HCT116 (cell line): ENCODE measurements at places on chromosomes 4 and X. TPM values are rescaled to one million over a fixed set of nuclear protein-coding genes. Genes with fewer than 3 reads are reported as not detected.

DNA sequence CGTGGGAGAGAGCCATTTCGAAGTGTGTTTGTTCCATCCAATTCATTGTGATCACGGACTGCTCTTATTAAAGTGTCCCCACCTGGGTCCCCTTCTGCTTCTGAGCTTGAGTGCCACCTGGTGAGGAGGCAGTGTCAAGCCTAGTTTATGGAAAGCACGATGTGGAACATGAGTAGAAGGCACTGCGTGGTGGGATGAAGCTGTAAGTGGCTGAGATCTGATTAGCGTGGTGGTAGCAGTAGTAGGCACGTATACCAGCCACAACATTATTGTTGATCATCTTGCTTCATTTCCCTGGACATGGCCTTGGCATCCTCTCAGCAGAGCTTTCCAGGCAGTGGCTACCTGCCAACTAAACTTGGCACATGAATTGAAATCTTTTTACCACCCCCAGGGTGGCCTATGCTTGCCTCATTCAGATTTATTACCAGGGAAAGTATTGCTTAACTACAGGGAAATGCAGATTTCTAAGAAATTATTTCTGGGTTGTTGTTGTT lies 46.4 kb downstream of the GPAT3 start:
- H3K4me1 ChIP-seq: peaks cover 5% of the 10 kb centered on the region; the same call in 1 of the 2 replicates
- H3K27ac ChIP-seq: no peak overlapping the region
- no peaks in the 10 kb centered on the region for H3K36me3 ChIP-seq
- H3K27me3 ChIP-seq: no peaks in the 10 kb centered on the region

DNA sequence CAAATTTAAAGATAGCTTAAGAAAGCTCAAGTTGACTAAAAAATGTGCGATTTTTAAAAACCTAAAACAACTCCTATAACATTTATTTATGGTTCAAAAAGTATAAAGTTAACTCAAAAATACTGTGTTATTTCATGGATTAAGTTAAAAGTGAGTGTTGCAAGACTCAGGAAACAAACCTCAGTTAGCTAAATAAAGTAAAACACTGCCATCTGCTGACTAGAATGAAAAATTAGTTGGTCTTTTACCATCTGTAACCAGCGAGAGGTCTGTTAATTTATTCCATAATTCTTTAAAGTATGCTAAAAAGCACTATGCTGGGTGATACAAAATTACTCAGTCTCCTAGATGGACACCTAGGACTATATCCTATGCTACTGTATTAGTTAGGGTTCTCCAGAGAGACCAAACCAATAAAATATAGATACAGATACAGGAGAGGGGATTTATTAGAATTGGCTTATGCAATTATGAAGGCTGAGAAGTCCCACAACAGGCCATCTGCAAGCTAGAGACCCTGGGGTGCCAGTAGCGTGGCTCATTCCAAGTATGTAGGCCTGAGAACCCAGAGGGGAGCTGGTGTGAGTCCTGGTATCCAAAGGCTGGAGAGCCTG lies 4.9 kb upstream of the WDFY3 start:
- H3K4me1 ChIP-seq: peaks cover 4% of the 10 kb centered on the region; the same call in 1 of the 2 replicates
- H3K27ac ChIP-seq: no peak overlapping the region
- H3K27me3 ChIP-seq: no peaks in the 10 kb centered on the region
- H3K36me3 ChIP-seq: no peaks in the 10 kb centered on the region
- H3K4me3 ChIP-seq: no peak overlapping the region
- DNase-seq: peak; percentile 26

- peaks cover 16% of the 10 kb centered on the region for H3K4me1 ChIP-seq
- H3K36me3 ChIP-seq: no peaks in the 10 kb centered on the region
These were observed 17.6 kb upstream of the CC2D2A start for GRCh38 chr4:15451866-15452765.

DNA sequence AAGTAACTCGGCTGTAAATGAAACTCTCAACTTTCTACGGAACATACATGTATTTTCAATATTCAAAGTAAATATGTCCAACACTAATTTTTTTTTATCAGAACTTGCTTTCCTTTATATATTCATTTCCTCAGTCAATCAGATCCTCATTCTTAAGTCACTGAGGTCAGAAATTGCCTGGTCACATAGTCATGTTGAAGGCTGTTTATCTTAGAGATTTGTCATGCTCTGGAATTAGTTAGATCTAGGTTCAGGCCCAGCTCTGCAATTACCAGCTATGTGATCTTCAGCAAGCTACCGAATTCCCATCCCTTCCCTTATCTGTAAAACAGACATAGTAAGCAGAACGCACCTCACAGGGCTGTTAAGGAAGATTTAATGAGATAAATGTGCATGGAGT lies 228.8 kb downstream of the SPCS3 start:
- no peak overlapping the region for H3K27ac ChIP-seq
- no peaks in the 10 kb centered on the region for H3K36me3 ChIP-seq
- no peaks in the 10 kb centered on the region for H3K27me3 ChIP-seq
- no peak overlapping the region for H3K4me3 ChIP-seq
- no peak for DNase-seq
- H3K4me1 ChIP-seq: no peaks in the 10 kb centered on the region

GRCh38 chr4:185535612-185536410 lies 504 bp upstream of the PDLIM3 start:
- DNase-seq: no peak
- H3K4me1 ChIP-seq: peaks cover 2% of the 10 kb centered on the region; the same call in 1 of the 2 replicates
- H3K27me3 ChIP-seq: no peaks in the 10 kb centered on the region
- peak overlapping the region; percentile 59 for H3K4me3 ChIP-seq
- no peaks in the 10 kb centered on the region for H3K36me3 ChIP-seq

- no peaks in the 10 kb centered on the region for H3K4me1 ChIP-seq
- no peak overlapping the region for H3K4me3 ChIP-seq
- H3K36me3 ChIP-seq: no peaks in the 10 kb centered on the region
- no peak overlapping the region for H3K27ac ChIP-seq
These were observed 50.8 kb downstream of the CBLL2 start for GRCh38 chrX:22323541-22323940.

GRCh38 chrX:136794080-136794479 lies 13.3 kb upstream of the ARHGEF6 start:
- H3K4me1 ChIP-seq: no peaks in the 10 kb centered on the region
- no peak overlapping the region for H3K27ac ChIP-seq
- no peaks in the 10 kb centered on the region for H3K27me3 ChIP-seq
- H3K36me3 ChIP-seq: no peaks in the 10 kb centered on the region
- no peak for DNase-seq

DNA sequence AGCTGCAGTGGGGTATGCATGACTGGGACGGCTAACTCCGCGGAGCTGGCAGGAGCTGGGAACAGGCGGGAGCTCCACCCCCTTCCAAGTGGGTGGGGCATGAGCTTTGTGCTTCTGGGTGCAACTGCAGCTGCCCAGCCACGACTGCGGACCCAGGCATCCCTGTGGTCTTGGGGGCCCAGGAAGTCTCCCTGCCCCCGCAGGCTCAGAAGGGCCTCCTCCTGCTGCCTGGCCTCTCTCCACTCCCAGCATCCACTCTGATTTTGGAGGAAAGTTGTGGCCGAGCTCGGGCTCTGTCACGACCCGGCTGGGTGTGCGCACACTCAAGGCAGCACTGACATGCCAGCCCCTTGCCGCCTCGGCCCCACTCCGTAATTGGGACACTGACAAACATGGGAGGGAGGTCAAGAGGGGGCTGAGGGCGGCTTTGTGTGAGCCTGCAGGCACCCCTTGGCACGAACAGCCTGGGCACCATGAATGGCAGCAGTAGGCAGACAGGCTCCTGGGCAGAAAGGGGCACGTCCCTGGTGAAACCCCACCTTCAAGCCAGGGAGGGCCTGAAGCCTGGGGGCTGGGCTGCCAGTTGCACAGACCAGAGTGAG lies 822.6 kb downstream of the GLUD2 start:
- H3K4me1 ChIP-seq: no peaks in the 10 kb centered on the region
- no peaks in the 10 kb centered on the region for H3K36me3 ChIP-seq
- DNase-seq: no peak
- no peaks in the 10 kb centered on the region for H3K27me3 ChIP-seq
- H3K4me3 ChIP-seq: no peak overlapping the region
- H3K27ac ChIP-seq: no peak overlapping the region

GRCh38 chr4:38462367-38463055 lies 201.5 kb upstream of the KLF3 start:
- H3K27me3 ChIP-seq: no peaks in the 10 kb centered on the region
- H3K4me3 ChIP-seq: no peak overlapping the region
- H3K27ac ChIP-seq: no peak overlapping the region
- DNase-seq: no peak
- no peaks in the 10 kb centered on the region for H3K36me3 ChIP-seq

DNA sequence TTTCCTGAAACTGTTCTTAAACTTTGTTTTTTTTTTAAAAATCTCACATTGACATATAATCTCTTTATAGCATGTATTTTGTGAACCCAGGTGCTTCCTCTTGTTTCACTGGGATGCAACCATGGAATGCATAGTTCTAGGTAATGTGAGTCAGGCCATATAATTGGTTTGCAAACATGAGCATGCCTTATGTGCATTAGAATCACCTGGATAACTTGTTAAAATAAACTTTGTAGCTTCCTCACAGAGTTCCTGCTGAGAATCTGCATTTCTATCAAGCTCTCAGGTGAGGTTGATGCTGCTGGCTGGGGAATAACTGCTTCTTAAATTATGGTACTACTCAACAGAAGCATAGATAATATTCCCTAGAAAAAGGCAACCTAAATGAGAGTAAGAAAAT lies 940.3 kb upstream of the LCORL start:
- no peaks in the 10 kb centered on the region for H3K36me3 ChIP-seq
- H3K4me3 ChIP-seq: no peak overlapping the region
- no peak overlapping the region for H3K27ac ChIP-seq
- no peaks in the 10 kb centered on the region for H3K27me3 ChIP-seq

DNA sequence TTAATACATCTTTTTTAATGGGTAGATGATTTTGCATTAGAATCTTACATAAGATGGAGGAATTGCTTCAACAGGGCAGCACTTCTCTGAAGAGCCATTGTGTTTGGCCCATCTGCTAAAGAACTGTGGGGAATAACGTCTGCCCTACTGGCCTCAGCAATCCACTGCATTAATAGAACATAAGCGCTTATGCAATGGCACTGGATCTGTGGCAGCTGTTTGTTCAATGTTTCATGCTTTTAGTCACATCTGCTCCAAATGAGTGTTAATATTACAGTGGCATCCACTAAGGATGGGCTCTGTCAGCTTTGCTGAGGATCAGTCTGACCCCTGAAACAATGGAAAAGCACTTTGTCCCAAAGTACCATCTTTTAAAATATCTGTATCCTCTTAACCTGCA lies 279.0 kb upstream of the GK2 start:
- peaks cover 11% of the 10 kb centered on the region for H3K27me3 ChIP-seq
- no peaks in the 10 kb centered on the region for H3K36me3 ChIP-seq
- DNase-seq: no peak

DNA sequence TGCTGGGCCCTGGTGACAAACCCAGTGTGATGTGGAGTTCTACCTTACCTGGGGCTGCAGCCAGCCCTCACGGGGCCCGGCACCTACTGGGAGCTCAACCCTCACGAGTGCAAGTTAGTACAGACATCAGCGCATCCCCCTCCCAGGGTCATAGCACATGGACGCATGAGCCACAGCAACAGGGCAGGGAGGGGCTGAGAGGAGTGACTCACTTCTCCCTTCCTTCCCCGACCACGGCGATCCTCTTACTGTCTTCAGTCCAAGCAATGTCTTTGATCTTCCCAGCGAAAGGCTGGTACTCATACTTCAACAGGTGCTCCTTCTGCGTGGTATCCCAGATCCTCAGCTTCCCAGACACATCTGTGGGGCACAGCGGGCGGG lies 17.8 kb downstream of the WDR1 start:
- H3K4me3 ChIP-seq: no peak overlapping the region
- peak; percentile 41 for DNase-seq
- peak overlapping the region; percentile 28; the same call in 1 of the 2 replicates for H3K27ac ChIP-seq
- peaks cover 24% of the 10 kb centered on the region for H3K36me3 ChIP-seq
- H3K27me3 ChIP-seq: no peaks in the 10 kb centered on the region
- H3K4me1 ChIP-seq: peaks cover 34% of the 10 kb centered on the region

GRCh38 chr4:188160406-188160805 lies 21.2 kb downstream of the TRIML1 start:
- no peaks in the 10 kb centered on the region for H3K27me3 ChIP-seq
- H3K36me3 ChIP-seq: no peaks in the 10 kb centered on the region
- H3K4me3 ChIP-seq: no peak overlapping the region
- no peak overlapping the region for H3K27ac ChIP-seq

- H3K4me1 ChIP-seq: no peaks in the 10 kb centered on the region
- no peaks in the 10 kb centered on the region for H3K27me3 ChIP-seq
- H3K36me3 ChIP-seq: no peaks in the 10 kb centered on the region
- H3K4me3 ChIP-seq: no peak overlapping the region
These were observed 289.7 kb downstream of the DKK2 start for GRCh38 chr4:106746451-106746850.

- H3K4me1 ChIP-seq: no peaks in the 10 kb centered on the region
- no peak for DNase-seq
- no peaks in the 10 kb centered on the region for H3K27me3 ChIP-seq
- H3K36me3 ChIP-seq: no peaks in the 10 kb centered on the region
- no peak overlapping the region for H3K27ac ChIP-seq
- no peak overlapping the region for H3K4me3 ChIP-seq
These were observed 13.0 kb downstream of the MAGEB1 start for GRCh38 chrX:30259927-30260326.

DNA sequence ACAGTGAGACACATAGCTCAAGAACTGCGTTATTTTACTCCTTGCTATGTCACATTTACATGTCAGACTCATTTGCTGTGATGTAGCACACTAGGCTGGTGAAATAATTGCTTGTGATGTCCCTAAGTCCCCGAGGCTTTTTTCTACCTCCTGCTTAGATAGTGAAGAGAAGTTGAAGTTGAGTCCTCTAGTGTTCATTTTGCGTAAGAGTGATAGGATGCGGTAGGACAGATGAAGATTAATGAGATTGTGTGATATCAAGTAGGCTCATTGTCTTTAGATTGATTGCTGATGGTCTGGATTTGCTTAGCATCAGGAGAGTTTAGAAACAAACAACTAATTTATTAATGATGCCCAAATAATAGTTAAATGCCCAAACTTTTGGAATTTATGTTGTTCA lies 173.6 kb upstream of the NUDT6 start:
- H3K27me3 ChIP-seq: no peaks in the 10 kb centered on the region
- H3K36me3 ChIP-seq: peaks cover 2% of the 10 kb centered on the region; the same call in 1 of the 2 replicates
- H3K27ac ChIP-seq: no peak overlapping the region
- DNase-seq: peak; percentile 18
- peaks cover 10% of the 10 kb centered on the region; the same call in 1 of the 2 replicates for H3K4me1 ChIP-seq

GRCh38 chrX:100413229-100413628 lies 3.2 kb upstream of the PCDH19 start:
- H3K27ac ChIP-seq: no peak overlapping the region
- no peaks in the 10 kb centered on the region for H3K27me3 ChIP-seq
- DNase-seq: no peak
- H3K4me3 ChIP-seq: no peak overlapping the region

GRCh38 chr4:157223456-157223855 lies 2.9 kb downstream of the GRIA2 start:
- no peaks in the 10 kb centered on the region for H3K27me3 ChIP-seq
- H3K4me3 ChIP-seq: no peak overlapping the region
- H3K27ac ChIP-seq: no peak overlapping the region
- no peak for DNase-seq

The FRAS1 gene
- total RNA-seq: 33.5 TPM

The RENBP gene
- 1.3 TPM for total RNA-seq

The CTAG2 gene
- not detected for total RNA-seq

The SLC25A5 gene
- total RNA-seq: 641 TPM

The ASMT gene
- not detected for total RNA-seq

The HS3ST1 gene
- total RNA-seq: 134 TPM

The ZFP92 gene
- total RNA-seq: not detected

The SFRP2 gene
- total RNA-seq: 0.22 TPM

The PAGE2B gene
- total RNA-seq: not detected
